ENCODE measurements at places on chromosomes 1 and 21.

DNA sequence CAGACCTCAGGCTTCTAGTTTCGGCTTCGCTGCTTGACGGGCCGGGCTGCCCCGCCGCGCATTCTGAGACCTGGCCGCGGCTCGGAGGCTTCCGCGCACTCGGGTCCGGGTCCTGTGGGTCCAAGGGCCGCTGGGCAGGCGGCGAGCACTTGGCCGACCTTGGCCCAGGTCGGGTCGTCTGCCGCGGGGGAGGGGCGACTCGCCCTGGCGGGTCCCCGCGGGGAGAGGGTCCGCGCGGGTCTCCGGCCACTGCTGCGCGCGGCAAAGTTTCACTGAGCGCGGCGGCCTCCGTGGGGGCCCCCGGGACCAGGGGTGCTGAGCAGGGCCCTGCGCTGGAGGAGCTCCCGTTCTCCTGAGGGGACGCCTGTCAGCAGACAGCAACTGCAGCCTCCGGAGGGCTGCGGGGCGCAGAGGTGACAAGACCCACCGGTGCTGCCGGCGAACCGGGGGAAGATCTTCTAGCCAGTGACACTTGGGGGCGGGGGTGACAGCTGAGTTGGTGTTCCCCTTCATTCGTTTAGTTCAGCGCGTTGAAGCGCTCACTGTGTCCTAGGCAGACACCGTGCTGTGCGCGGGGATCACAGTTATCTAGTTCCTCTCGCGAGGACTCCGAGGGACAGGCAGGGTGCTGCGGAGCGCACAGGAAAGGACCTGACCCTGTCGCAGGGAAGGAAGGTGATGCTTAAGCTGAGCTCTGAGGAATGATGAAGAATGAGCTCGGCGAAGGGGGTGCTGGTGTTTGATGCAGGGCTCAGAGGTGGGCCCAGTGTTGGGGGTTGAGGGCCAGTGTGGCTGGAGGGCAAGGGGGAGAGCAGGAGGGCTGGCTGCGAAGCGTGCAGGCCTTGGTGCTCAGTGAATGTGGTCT is 725 bp downstream of the MTFR1L start:
- no peak for DNase-seq

- DNase-seq: no peak
These were observed 269.7 kb downstream of the PTBP2 start for GRCh38 chr1:96991261-96991660.

GRCh38 chr21:32456497-32456918 is 44.0 kb downstream of the EVA1C start:
- DNase-seq: no peak

DNA sequence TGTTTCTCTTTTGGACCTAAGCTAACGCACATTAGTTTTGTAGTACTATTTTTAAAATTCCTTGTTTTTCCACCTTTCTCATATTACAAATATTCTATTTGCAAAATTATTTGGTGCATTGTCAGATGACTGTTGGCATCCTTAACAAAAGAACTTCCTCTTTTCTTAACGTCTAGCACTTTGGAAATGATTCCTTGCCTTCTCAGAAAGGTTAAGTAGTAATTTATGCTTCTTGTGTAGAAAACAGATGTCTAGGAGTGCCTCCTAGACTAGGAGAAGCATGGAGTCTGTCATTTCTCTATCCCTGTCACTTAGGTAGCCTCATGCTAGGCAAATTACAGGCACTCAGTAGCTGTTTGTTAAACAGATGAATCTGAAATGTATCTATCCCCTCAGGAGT is 64.4 kb downstream of the HSPA13 start:
- no peak for DNase-seq

GRCh38 chr1:166947398-166948043 is 27.8 kb downstream of the ILDR2 start:
- peak; percentile 11 for DNase-seq

GRCh38 chr1:78682496-78682895 is 32.9 kb downstream of the IFI44 start:
- DNase-seq: no peak
